Stimulated activated memory B cell treated with anti-CD40 and anti-IgM and Interleukin-4, amounts not matched to agents 10 μg/mL and 1 μg/mL and 100 μg/mL, for 72 hours (primary cell): ENCODE measurements at places on chromosomes 2 and 18.
A peak's percentile ranks its signal among the peaks of the same experiment; 100 is the strongest.

- no peak for ATAC-seq
Measured at GRCh38 chr2:73832930-73833329, 4.2 kb downstream of the STAMBP start.

GRCh38 chr2:144041612-144042011 lies 478.3 kb downstream of the ZEB2 start:
- no peak for ATAC-seq

- no peak for ATAC-seq
Measured at GRCh38 chr2:224860786-224861185, 144.6 kb upstream of the CCDC195 start.

GRCh38 chr2:222568865-222569264 lies 87.0 kb downstream of the FARSB start:
- no peak for ATAC-seq

DNA sequence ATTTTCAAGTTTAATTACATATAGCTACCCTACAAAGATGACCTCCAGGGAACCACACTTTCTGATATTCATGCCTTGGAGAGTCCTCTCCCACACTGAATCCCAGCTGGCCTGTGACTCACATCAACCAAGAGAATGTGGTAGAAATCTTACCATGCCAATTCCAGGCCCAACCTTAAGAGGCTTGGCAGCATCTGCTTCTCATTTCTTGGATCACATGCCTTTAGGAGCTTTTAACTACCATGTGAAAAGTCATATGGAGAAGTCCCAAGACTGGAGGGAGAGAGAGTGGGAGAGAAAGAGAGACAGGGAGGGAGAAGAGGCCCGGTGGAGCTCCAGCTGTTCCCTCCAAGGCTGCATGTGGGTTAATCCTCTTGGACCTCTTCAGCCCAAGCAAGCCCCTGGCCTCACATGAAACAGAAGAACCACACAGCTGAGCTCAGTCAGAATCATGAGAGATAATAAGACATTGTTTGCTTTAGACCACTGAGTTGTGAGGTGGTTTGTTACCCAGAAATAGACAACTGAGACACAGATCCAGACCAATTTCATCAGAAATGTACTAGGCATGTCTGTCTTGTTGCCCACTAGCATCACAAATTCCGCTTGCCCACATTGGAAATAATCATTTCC lies 190.7 kb downstream of the MTCL1 start:
- no peak for ATAC-seq

- no peak for ATAC-seq
Measured at GRCh38 chr18:62396967-62397366, 71.9 kb downstream of the TNFRSF11A start.

DNA sequence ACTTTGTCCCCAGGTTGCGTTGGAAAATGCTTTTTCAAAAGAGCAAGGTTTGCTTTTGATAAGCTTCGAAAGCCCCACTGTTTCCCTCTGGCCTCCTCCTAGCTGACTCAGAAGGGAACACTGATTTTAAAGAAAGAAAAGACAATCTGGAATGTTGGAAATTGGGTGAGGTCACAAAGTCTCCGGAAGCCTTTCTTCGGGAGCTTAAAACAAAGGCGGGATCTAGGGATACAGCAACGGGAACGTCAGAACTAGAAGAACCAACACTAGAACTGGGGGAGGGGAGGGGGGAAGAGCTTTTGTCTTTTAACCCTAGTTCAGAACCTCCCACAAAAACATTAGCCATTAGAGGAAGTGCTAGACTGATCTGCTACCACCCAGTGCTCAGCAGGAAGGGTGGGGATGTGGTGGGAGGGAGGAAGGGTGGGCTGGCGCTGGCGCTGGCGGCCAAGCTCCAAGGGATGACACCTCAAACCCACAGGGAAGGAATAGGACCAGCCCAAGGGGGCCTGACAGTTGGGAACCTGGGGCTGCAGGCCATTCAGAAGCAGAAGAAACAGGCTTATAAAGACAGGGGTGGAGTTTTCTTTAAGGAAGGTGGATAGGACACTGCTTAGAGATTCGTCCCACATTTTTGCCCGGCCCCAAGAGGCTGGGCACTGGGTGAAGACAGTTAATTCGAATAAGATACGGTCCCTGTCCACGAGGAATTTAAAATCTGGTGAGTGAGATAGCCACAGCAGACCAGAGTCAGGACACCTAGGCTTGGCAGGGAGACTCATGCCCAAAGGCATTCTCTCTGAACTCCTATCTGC lies 1.7 kb downstream of the TMSB10 start:
- peak; percentile 65 for ATAC-seq

GRCh38 chr18:32237049-32237448 lies 47.2 kb downstream of the MEP1B start:
- ATAC-seq = no peak

DNA sequence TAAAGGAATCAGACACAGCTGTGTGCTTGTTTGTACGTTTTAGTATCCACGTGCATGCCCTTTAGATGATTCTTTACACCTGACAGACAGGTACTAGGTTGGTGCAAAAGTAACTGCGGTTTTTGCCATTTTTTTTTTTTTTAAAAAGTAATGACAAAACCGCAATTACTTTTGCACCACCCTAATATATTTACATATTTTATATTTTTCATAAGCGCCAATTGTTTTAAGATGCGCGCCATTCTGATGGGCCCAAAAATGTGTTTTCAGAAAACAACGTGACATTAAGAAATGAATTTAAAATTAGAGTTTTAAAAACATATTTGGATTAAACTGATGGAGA lies 972 bp upstream of the COBLL1 start:
- no peak for ATAC-seq

- ATAC-seq = no peak
Measured at GRCh38 chr2:240435948-240436682, 652 bp downstream of the GPC1 start.

- peak; percentile 80 for ATAC-seq
Measured at GRCh38 chr2:86274265-86274917, 63.0 kb downstream of the REEP1 start.

- ATAC-seq = no peak
Measured at GRCh38 chr2:75065402-75066008, 107.1 kb downstream of the POLE4 start.

DNA sequence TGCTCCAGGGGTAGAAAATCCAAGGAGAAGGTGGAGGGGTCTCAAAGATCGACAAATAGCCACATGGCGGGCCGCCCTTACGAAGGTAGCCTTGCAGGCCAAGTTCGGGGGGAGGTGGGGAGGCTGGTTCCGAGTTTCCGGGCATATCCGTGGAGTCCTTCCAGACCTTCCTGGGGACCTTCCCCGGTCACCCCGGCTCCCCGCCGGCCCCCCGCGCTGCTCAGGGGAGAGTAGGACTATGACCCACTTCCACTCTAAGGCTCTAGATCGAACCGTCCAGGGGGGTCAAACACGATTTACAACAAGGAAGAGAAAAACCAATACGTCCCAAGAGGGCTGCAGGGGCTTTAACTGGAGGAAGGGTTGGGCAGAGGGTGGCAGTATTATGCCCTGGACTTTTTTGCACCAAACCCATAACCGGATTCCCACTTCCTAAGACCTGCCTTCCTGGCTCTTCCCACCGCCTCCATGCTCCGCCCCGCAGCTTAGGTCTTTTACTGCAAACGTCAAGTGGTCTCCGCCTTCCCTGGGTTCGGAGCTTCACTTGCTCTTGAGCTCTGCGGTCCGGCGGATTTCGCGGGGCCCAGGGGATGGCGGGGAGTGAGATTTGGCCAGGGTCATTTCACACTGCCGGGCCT lies 779 bp upstream of the LYPD6 start:
- ATAC-seq = no peak

- ATAC-seq = no peak
Measured at GRCh38 chr2:162004031-162004430, 70.0 kb downstream of the DPP4 start.

GRCh38 chr18:32257084-32257785 lies 67.4 kb downstream of the MEP1B start:
- no peak for ATAC-seq

DNA sequence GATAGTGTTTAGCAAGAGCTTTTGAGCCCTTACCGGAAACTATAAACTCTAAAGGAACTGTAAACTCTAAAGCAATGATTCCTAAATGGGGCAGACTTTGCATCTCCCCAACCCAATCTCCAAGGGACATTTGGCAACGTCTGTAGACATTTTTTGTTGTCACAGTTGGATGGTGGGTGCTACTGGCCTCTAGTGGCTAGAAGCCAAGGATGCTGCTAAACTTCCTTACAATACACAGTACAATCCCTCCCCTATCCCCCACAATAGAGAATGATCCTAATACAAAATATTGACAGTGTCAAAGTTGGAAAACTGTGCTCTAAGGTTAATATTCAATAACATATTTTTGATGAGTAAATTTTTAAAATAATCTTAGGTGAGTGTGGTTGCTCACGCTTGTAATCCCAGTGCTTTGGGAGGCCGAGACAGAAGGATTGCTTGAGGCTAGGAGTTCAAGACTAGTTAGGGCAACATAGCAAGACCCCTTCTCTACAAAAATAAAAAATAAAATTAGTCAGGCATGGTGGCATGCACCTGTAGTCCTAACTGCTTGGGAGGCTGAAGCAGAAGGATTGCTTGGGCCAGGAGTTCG lies 66.7 kb downstream of the PTPN4 start:
- no peak for ATAC-seq

DNA sequence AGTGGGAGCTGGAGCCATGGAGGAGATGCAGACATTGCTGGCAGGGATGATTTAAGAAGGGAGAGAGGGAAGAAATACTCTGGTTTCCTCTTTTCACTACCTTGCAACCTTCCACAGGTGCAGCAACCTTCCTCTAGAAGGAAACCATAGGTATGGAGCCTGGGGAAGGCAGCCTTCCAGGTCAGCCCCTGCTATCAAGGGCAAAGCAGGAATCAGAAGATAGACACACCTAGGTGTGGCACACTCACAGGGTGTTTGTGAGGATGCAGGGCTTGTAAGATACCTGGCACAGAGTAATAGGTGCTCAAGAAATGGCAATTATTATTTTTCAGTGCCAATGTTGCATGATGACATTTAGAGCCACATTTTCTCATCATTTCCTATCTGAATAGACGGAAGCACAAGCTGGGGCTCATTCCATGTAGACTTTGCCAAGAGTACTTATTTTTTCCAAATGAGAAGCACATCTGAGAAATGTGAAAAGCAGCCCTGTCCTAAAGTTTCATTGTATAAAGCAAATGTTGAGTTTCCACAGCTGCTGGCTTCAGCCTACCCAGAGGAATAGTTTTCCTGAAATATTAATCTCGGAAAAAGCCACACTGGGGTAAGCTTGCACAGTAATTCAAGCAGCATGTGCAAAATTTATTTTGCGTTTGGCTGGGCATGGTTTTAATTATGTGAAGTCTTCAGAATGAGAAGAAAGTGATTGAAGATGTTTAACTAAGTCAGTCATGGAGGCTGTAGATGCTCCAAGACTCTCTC lies 20.6 kb downstream of the EVA1A start:
- ATAC-seq = no peak

DNA sequence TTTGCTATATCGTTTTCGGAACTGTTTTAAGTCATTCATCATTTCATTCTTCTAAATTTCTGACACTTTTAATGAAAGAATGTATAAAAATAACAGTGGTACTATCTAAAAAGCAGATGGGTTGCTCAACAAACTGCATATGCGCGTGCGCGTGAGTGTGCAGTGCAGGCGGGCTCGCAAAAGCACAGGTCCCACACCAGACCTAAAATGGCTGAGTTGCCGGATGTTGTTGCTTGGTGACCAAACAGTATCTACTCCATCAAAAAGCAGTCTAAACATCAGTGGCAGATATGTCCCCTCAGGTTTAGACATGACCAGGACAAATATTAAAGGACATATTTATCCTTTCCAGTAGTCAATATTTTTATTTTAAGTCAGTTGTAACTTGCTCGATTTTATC lies 5.1 kb downstream of the NOL4 start:
- ATAC-seq = no peak

DNA sequence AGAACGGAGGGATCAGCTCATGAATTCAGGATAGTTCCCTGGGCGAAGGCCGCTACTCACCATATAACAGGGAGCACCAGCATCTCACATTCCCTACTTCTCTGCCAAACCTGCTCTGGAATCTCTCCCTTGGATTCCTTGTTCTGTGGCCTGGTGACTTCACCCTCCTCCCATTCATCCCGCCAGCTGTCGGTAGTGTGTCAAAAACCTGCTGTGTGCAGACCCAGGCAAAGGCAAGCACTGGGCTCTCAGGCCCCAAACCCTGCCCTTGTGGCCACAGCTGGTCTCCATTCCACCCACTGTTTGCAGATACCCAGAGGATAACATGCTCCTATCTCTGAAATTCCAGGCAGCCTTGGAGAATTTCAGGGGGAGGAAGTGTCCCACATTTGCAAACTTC lies 151.6 kb downstream of the CAPN13 start:
- ATAC-seq = no peak

DNA sequence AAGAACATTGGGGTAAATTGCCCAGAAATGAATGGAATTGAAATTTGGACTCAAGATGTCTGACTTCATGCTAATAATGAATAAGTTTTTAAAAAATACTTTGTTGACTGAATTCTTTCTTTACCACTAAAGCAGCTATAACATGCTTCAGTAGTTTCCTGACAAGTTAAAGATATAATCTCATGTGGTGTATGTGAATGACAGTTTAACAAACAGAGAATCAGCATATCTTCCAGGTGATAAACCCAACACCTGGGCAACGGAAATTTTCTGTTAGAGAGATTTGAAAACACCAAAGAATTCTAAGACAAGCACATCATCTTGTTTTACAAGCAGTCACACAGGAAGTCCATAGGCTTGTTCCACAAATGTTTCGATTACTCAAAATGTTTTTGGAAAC lies 372.6 kb upstream of the VRK2 start:
- no peak for ATAC-seq

DNA sequence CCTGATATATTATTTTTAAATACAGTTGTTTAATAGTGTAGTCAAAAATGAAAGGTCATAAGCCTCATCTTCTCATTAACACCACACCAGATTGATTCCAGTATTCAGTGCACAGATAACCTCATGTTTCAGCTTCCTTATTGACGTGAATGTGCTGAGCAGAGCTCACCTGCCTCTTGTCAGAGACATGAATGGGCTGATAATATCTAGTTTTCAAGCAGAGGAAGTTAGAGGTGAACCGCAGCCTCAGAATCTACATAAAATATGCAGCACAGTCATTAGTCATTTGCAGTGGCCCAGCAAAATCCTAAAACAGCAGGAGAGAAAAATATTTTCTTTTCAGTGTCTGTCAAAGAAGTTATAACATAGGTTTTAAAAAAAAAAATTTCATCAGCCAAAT lies 216.2 kb downstream of the GBX2 start:
- ATAC-seq = no peak

- ATAC-seq = no peak
Measured at GRCh38 chr2:239893236-239893515, 132.0 kb downstream of the NDUFA10 start.

GRCh38 chr18:79106084-79106483 lies 36.9 kb downstream of the ATP9B start:
- no peak for ATAC-seq

GRCh38 chr18:3119401-3120341 lies 100.1 kb downstream of the MYOM1 start:
- no peak for ATAC-seq

- no peak for ATAC-seq
Measured at GRCh38 chr18:77608807-77609206, 359.2 kb downstream of the GALR1 start.

GRCh38 chr2:60488291-60488690 lies 65.2 kb downstream of the BCL11A start:
- peak; percentile 51 for ATAC-seq

- ATAC-seq = no peak
Measured at GRCh38 chr2:34602262-34602661, 1003.2 kb upstream of the FAM98A start.
